ENCODE measurements at places on chromosomes 5 and 9.

GRCh38 chr5:169192536-169192935 lies 108.4 kb downstream of the SLIT3 start:
- no peak for DNase-seq

DNA sequence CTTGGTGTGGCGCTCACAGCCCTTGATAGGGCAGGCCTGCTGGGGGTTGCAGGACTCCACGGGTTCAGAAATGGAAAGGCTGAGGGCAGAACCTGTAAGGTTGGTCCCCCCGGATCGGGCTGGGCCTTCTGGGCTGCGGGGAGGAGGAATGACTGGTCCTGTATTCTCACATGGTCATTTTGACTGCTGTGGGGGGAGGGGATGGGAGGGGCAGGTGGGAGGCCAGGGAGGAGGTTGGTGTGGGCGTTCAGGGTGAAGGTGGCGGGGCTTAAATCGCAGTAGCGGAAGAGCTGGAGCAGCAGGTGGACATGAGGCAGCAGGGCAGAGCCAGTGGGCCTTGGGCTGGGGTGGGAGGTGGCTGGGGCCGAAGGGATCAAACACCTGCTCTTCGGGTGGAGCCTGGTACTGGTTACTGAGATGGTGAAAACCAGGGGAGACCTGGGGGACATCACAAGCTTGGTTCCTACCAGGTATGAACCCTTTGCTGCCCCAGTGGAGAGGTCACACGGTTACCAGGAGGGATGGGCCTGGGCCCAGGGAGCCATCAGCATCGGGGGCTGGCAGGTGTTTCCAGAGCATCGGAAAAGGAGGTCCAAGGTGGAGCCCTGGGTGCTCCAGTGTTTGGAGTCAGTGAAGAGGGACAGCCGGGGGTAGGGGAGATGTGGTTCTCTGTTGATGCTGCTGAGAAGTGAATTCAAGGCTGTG lies 1.8 kb downstream of the MRPS2 start:
- no peak for DNase-seq

- no peak for DNase-seq
Observed at GRCh38 chr5:143002459-143003327, 232.5 kb downstream of the ARHGAP26 start.

- no peak for DNase-seq
Observed at GRCh38 chr9:95670122-95670521, 153.4 kb upstream of the PTCH1 start.

GRCh38 chr9:24462951-24463350 lies 82.7 kb downstream of the IZUMO3 start:
- no peak for DNase-seq

DNA sequence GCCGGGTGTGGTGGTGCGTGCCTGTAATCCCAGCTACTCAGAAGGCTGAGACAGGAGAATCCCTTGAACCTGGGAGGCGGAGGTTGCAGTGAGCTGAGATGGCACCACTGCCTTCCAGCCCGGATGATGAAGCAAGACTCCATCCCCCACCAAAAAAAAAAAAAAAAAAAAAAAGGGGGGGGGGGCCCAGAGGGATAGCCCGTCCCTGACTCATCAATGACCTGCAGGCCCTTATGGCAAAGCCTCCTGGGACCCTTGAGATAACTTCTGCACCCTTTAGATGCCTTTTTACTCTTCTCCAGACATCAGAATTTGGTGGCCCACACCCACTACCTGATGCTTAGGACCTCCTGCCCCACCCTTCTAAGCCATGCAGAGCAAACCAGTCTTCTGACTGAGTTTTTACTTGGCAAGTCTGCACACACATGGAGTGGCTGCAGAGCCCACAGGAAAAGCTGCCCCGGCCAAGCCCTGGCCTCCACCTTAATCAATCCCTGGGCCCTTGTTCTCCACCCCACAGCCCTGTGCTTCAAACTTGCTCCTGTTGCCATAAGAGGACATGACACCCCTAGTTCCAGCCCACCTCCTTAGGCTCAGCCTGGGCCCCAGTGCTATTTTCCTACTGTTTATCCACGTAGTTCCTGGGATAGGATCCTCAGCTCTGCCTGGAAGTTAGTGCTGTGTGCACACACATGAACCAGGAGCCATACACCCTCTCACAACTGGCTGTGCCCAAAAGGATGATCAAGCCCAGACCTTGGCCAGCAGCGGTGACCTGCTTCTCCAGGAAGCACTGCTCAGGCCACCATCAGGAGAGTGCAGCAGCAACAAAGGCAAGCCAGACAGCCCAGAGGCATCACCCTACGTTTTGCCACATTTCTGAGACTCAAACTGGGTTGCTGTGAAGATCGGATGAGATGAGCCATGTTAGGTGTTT lies 5.1 kb downstream of the MGAT1 start:
- DNase-seq: no peak

- no peak for DNase-seq
Observed at GRCh38 chr5:143542798-143543144, 139.3 kb upstream of the NR3C1 start.

GRCh38 chr9:105273731-105274130 lies 29.3 kb downstream of the SLC44A1 start:
- no peak for DNase-seq

GRCh38 chr9:135087899-135088347 lies 455 bp downstream of the OLFM1 start:
- DNase-seq: no peak

- DNase-seq: no peak
Observed at GRCh38 chr9:124449381-124450151, 685 bp upstream of the ADGRD2 start.

- no peak for DNase-seq
Observed at GRCh38 chr9:96299823-96300222, 2.2 kb downstream of the HSD17B3 start.

- DNase-seq: no peak
Observed at GRCh38 chr5:39113354-39113953, 39.3 kb upstream of the RICTOR start.

- DNase-seq: no peak
Observed at GRCh38 chr5:124920909-124921666, 174.6 kb upstream of the ZNF608 start.

DNA sequence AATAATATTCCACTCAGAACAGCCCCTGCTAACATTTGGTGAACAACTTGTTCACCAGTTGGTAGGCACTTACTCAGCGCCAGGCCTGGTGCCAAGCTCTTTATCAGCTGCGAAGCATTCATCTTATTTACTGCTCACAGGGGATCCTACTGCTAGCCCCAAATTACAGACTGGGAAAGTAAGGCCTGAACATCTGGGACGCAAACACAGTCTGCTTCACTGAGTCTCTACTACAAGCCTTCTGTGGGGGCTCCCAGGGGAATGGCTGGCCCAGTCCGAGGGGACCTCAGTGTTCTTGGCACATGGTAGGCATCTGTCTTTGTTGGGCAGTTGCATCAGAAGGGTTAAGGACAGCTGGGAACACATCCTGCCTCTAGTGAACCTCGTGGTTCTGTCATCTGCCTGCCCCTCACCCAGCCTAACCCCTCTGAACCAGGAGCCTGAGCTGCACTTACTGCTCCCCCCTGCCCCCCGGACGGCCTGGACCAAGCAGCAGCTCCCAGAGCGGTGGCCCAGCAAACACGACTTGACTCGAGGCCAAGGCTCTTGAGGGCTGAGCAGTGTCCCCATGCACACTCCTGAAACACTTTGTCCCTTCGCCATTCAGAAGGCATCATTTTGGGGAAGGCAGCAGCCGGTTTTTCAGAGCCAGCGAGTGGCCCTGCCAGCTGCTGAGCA lies at the start of gene PHYHD1:
TSS of gene PHYHD1 (plus strand) at position 602 of the 678 bp plus-strand sequence. CDS start 1,342 bp downstream, outside the sequence.
- no peak for DNase-seq

GRCh38 chr5:136169218-136169617 lies 23.7 kb downstream of the SMIM32 start:
- no peak for DNase-seq

DNA sequence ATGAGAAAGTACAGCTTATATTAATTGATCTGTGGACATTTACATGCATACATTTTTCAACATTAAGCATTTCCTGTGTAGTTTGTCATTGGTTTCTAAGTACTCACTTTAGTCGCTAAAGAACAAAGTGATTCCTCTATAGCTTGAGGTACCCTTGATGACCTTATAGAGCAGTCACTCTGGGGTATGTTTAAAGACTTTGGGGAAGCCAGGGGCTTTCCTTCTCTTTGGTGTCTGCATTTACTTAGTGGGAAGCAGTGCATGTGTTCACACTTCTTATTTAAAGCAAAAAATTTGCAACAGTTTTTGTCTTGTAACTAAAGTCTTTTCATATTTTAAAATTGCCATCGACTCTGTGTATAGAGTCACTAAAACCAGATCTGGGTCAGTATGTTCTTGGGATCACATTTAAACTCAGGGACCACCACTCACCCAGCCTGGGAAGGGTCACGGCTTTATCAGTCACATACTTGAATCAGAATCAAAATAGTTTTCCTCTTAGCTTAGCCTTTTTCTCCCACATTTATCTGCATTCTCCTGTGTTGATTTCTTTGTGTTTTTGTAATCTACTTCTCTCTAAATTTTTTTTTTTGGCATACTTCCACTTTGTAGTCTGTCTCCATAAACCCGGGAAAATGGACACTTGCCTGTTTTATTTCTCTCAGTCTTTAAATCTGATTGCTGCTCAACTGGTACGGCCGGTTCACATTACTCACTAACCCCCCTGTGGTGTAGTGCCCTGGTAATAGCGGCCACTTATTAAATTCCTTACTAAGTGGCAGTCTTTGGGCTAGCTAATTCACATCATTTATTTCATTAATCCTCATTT lies 143.9 kb upstream of the FBN2 start:
- no peak for DNase-seq

DNA sequence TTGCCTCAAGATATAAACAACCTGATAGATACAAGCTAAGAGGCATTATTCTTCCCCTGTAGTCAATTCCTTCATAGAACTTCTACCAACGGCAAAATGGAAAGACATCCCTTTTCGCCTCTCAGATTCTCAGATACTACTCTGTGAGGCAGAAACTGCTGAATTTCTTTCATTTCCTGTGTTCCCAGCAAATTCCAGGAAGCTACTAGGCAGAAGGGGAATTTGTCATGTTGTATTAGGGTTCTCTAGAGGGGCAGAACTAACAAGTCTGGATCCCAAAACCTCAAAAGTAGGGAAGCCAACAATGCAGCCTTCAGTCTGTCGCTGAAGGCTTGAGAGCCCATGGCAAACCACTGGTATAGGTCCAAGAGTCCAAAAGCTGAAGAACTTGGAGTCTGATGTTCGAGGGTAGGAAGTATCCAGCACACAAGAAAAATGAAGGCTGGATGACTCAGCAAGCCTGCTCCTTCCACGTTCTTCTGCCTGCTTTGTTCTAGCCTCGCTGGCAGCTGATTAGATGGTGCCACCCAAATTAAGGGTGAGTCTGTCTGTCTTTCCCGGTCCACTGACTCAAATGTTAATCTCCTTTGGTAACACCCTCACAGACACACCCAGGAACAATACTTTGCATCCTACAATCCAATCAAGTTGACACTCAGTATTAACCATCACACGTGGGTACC lies 15.2 kb downstream of the RNF180 start:
- DNase-seq: no peak

GRCh38 chr5:142540922-142541422 lies 144.9 kb downstream of the FGF1 start:
- no peak for DNase-seq

DNA sequence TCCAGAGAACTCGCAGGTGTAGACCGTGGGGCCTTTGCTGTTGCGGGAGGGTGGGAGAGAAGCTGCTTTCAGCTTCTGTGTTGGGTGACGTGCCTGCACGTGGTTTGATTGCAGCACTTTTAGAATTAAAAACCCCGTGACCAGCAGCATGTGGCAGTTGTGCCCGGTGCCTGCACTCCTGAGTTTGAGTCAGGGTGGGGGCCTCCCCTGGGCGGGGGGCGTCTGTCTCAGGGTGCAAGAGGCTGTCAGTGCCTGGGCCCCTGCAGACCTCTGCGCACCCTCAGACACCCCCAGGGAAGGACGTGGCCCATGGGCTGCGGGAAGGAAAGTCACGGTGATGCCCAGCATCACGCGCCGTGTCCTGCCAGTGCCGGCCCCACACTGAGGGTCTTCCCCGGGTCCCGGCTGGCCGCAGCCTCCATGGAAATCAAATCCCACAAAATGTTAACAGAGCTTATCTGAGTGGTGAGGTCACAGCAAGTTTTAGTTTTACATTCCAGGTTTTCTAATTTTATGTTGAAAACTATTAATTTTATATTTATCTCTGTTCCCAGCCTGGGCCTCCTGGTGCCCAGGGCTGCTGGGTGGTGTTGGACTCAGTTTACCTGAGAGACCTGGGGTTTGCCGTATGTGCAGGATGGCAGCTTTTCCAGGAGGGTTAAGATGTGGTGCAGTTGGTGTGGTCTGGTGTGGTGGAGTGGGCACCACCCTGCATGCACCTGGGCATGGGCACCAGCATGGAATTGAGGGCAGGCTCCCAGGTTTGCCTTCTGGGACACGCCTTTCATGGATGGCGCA lies 33.3 kb downstream of the AHRR start:
- DNase-seq: no peak

DNA sequence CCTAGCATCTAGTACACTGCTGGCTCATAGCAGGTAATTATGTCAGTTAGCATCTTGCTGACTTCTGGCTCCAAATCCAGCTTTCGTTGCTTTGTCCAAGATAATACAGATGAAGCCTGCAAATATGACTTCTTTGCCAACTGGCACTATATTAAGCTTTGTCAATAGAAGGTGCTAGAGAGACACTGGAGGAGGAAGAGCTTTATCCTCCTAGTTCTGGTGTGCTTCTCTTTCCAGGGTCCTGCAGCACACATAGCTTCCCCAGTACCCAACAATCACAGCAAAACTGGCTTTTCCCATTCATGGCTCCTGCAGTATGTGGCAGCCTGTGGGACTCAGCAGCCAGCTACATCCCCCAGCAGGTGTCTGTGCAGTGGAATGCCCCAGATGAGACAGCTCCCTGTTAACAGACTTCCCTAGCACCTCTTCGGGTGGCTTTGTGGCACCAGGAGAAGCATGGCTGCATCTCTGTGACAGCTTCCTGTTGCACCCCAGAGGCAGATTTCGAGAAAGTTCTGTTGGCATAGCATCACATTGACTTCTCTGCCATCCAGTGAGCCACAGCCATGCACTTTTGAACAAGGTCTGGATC lies 147.8 kb downstream of the OXCT1 start:
- DNase-seq: no peak
